ENCODE measurements at places on chromosomes 2 and 18.

DNA sequence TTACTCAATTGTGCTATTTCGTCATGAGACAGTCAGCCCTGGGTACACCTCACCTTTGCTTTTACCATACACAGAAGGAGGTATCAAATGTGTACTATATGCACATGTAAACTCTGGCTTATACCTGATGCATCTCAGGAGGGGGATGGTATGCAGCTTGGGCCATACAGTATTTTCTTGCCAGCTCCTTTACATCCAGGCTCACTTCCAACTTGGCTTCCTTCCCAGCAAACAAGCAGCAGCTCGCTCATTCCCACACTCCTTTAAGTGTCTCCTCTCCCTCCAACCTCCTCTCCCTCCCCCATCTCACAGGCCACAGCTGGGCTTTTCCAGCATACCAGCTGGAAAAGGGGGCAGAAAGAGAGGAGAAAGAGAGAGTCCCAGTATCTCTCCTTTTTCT is 9.6 kb downstream of the MARCHF4 start:
- no peak for DNase-seq

- DNase-seq = no peak
Measured at GRCh38 chr2:9309147-9309546, 102.5 kb downstream of the ASAP2 start.

DNA sequence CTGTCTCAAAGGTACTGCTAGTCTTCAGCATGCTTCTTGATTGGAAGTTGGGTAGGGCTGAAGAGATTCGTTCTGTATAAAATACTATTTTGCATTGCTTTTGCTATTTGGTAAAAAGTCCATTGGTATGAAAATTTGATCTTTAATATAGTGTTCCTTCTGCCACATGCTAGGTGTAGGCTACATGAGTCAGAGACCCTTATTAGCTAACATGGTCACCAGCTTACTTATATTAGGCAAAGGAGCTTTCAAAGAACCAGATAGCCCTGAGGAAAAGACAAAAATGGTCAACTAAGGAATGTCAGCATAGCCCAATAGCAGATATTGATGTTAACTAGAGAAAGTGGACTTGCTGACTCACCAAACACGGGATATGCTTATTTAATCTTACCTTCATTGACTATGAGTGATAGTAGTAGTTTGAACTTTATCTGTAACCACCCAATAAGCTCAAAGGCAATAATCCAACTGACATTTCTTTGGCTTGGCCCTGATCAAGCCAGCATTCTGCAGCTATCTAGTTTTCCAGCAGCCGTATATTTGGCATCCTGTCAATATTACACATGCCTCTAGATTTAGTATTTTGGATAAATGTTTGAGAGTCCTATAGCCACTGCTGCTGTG is 110.0 kb downstream of the TPGS2 start:
- DNase-seq = no peak

GRCh38 chr2:114123925-114124324 is 234.0 kb downstream of the ACTR3 start:
- no peak for DNase-seq

DNA sequence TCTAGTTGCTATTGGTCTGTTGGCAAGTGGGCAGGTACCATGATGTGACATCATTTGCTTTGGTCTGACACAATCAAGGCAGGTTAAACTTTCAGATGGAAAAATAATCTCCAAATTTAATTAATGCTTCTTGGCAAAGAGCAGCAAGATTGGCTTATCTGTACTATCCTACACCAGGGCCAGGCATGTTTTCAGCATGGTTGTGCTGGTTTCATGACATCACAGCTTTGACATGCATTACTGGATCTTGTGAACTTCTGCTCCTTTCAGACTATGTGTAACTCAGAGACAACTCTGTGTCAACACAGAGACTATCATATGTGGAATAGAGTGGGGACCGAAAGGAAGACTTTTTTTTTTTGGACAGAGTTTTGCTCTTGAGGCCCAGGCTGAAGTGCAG is 520.5 kb downstream of the TDRD15 start:
- DNase-seq = no peak

- DNase-seq = no peak
Measured at GRCh38 chr2:184735611-184736010, 137.3 kb downstream of the ZNF804A start.

- DNase-seq = no peak
Measured at GRCh38 chr2:137938204-137938603, 26.1 kb upstream of the HNMT start.

- DNase-seq = no peak
Measured at GRCh38 chr2:181627545-181627944, 29.4 kb downstream of the CERKL start.

DNA sequence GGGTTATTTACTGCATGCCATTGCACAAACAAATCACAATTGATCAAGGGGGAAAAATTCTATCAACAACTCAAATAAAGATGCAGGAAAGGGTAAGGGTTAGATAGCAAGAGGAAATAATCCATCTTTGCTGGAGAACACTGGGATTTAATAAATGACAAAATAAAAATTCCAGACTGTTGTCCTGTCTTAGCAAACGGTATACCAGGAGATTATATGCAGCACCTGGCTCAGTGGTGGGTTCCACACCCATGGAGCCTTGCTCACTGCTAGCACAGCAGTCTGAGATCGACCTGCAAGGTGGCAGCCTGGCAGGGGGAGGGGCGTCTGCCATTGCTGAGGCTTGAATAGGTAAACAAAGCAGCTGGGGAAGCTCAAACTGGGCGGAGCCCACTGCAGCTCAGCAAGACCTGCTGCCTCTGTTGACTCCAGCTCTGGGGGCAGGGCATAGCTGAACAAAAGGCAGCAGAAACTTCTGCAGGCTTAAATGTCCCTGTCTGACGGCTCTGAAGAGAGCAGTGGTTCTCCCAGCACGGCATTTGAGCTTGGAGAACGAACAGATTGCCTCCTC is 296.5 kb upstream of the THSD7B start:
- no peak for DNase-seq

GRCh38 chr2:223587301-223587700 is 14.9 kb downstream of the SCG2 start:
- DNase-seq = no peak

GRCh38 chr2:27581417-27582128 is 1.3 kb upstream of the ZNF512 start:
- DNase-seq = no peak

DNA sequence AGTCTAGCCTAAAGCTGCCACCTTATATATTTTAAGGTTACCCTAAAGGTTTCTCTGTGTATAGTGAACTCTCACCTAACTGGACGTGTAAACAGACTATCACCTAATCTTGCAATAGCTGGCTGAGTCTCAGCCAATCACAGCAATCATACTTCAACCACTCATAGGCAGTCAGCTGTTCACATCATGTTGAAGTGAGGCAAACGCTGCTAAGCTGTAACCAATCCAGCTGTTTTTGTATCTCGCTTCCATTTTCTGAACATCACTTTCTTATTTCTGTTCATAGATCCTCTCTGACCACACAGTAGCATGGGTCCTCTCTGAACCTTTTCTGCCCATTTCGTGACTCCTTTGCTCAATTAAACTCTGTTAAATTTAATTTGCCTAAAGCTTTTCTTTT is 468.2 kb upstream of the POU3F3 start:
- DNase-seq = no peak

GRCh38 chr2:47179388-47179787 is 24.3 kb upstream of the STPG4 start:
- DNase-seq = no peak

DNA sequence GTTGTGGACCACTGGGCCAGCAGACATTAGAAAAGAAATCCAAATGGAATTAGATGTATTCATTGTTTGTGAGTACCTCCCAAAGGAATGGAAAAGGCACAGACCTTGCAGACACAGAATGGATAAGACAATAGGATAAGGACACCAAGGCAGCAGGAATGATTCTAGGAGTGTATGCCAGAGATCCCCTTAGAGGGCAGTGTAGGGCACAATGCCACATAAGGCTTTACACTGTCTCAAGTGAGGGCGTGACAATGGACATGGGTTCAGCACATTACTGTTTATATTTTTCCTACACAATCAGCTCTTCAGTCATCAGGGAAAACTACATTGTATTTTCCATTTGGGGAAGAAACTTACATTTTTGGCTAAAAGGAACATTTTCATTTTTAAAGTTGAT is 250.9 kb downstream of the PTH2R start:
- no peak for DNase-seq

DNA sequence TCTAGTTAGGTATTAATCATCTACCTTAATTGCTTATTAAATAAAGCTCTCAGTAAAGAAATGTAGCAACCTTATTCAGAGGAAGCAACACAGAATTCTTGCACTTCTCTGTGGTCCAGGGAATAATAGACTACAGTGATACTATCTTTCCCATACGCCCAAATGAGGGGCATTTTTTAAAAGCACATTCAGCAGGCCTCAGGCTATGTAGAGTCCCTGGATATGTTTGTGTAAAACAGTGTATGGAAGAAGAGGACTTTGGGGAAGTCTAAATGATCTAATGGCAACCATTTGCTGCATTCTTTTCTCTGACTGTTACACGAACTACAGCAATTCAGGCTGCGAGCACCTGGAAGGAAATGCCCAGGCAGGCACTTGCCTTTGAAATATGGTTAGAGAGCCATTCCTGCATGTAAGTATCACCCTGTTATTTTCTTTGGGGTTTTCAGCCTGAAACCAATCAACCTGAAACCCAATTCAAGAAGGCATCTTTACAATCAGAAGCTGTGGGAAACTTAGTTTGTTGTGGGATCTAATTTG is 1814.7 kb upstream of the CELF4 start:
- no peak for DNase-seq

GRCh38 chr18:36078751-36079529 is 11.6 kb upstream of the RPRD1A start:
- DNase-seq = no peak

GRCh38 chr2:215870088-215870490 is 143.3 kb downstream of the MREG start:
- DNase-seq = no peak
